ENCODE measurements at places on chromosomes 6 and 20. TPM values are rescaled to one million over a fixed set of nuclear protein-coding genes. Genes with fewer than 3 reads are reported as not detected.
A peak's percentile ranks its signal among the peaks of the same experiment; 100 is the strongest.

GRCh38 chr20:22402550-22402949 is 181.8 kb downstream of the FOXA2 start:
- peaks cover 31% of the 10 kb centered on the region for H3K4me1 ChIP-seq
- peak overlapping the region; percentile 68 for H3K27ac ChIP-seq
- H3K27me3 ChIP-seq, result no peaks in the 10 kb centered on the region
- no peak for DNase-seq

DNA sequence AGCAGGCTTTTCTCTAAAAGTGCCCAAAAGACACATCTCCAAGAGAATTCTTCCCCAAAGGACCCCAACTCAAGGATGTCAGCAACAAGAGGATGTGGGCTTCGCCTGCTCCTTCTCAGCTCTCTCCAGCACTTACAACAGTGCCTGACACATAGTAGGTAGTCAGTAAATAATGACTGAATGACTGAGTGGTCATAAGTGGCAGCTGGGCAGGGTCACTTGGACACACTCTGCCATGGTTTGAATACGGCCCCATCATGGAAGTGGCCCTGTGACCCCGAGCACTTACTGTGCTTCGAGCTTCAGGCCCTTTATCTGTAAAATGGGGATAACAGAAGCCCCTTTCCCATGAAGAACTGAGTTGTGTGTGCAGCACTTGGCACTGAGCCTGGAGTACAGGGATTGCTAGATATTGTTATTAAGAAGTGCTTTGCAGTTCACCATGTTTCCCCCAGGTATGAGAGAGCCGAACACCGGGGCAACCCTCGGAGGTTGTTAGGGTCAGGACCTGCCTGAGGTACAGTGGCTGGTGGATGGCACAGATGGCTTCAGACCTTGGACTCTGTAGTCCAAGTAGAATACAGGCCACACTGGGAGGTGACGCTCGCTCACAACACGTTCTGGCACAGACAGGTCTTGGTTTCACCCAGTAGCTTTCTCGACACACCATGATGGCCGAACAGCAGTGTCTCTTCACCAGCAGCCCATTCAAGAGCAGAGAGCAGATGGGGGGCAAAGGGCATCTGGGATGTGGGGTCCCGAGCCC is 56.0 kb downstream of the NOL4L start:
- DNase-seq, result no peak
- no peaks in the 10 kb centered on the region for H3K27me3 ChIP-seq
- no peaks in the 10 kb centered on the region for H3K36me3 ChIP-seq
- peaks cover 41% of the 10 kb centered on the region for H3K4me1 ChIP-seq

DNA sequence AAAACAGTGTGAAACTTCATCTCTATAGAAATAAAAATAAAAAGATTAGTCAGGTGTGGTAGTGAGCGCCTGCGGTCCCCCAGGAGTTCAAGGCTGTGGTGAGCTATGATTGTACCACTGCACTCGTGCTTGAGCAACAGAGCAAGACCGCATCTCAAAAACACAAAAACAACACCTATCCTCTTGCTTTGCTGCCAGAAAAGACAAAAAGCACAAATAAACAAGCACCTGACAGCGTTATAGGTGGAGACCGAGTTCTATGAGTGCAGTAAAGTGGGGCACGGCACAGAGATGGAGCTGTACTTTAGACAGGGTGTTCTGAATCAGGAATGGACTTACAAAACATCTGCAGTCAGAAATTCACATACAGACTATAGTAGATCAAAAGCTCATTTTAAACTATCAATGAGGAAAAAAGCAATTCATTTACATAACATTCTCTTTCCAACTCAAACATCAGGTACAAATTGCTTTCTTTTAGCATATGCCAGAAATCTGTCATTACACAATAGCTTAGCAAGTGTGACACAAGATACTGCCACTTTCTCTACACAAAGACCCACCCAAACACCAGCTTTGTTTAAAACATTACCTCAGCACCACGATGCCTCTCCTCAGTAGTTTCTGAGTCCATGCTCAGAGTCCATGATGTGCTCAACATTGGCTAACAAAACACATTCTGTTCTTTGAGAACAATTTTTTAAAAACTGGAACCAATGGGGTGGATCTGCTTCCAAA is 10.1 kb downstream of the EZR start:
- peaks cover 3% of the 10 kb centered on the region for H3K36me3 ChIP-seq
- no peak overlapping the region for H3K4me3 ChIP-seq
- no peak for DNase-seq
- peak overlapping the region; percentile 34 for H3K27ac ChIP-seq
- no peaks in the 10 kb centered on the region for H3K27me3 ChIP-seq
- H3K4me1 ChIP-seq, result peaks cover 63% of the 10 kb centered on the region

DNA sequence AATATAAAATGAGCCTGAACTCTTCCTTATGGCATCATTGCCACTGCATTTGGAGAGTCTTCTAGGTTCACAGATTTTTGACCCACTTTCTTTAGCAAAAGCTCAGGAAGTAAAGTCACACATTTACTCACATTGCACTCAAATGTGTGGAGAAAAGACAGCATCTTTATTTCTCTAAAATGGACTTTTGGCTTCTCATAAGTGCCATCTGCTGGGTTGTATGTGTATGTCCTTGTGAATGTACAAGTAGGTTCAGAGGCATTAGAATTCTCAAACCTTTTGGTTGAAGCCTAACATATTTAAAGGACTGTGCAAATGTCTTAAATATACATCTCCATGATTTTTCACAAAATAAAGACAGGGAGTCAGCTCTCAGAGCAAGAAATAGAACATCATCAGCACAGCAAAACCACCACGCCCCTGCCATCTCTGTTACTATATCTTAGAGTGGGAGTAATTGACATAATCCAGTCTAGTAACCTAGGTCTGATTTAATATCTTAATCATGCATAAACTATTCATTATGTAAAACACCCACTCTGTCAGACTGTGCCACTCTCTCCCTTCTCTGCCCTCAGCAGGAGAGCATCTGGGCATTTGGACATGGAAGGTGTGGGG is 42.2 kb upstream of the SPTLC3 start:
- DNase-seq, result no peak
- no peaks in the 10 kb centered on the region for H3K4me1 ChIP-seq
- H3K4me3 ChIP-seq, result no peak overlapping the region
- no peak overlapping the region for H3K27ac ChIP-seq
- H3K36me3 ChIP-seq, result no peaks in the 10 kb centered on the region

DNA sequence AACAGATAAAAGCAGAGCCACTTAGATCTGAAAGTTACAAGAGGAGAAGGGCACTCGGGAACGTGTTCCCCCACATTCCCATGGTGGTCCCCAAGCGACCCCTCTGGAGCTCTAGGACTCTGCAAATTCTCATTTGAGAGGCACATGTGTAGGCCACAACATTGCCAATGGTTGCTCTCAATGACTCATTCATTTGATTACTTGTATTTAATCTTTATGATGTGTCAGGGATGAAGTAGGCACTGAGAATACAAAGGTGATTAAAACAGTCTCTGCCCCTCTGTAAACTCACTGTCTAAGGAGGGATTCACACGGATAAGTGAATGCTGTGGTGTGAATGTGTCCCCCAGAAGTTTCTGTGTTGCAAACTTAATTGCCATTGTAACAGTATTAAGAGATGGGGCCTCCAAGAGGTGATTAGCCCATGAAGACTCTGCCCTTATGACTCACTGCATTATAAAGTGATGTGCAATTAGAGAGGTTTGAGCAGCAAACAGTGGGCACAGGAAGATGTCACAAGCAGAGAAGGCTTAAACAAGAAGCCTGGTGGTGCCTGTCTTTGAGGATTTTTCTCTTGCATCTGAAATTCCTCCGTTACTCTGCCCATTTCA is 34.0 kb upstream of the TRAM2 start:
- DNase-seq, result no peak
- no peaks in the 10 kb centered on the region for H3K36me3 ChIP-seq
- H3K4me3 ChIP-seq, result no peak overlapping the region
- no peaks in the 10 kb centered on the region for H3K4me1 ChIP-seq
- no peak overlapping the region for H3K27ac ChIP-seq

Gene RRAGD
- 6.2 TPM for polyA plus RNA-seq

Gene CEP57L1
- 3.8 TPM for polyA plus RNA-seq

Gene DYNLRB1
- 129 TPM for polyA plus RNA-seq

- no peak overlapping the region for H3K4me3 ChIP-seq
- H3K36me3 ChIP-seq, result no peaks in the 10 kb centered on the region
- peaks cover 10% of the 10 kb centered on the region for H3K4me1 ChIP-seq
- no peak overlapping the region for H3K27ac ChIP-seq
- DNase-seq, result no peak
These were observed 74.9 kb downstream of the FOXO3 start for GRCh38 chr6:108635505-108636226.

Measured in pancreas (tissue), 10 donors.